ENCODE measurements at places on chromosomes 3 and 15. TPM values are rescaled to one million over a fixed set of nuclear protein-coding genes. Genes with fewer than 3 reads are reported as not detected.

CRYGS gene
- total RNA-seq, result 1.7 TPM

PDE8A gene
- total RNA-seq, result 26.8 TPM

PLEKHO2 gene
- 25.4 TPM for total RNA-seq

TXNRD3 gene
- not detected for total RNA-seq

AHSG gene
- total RNA-seq, result 1.2 TPM

PPIP5K1 gene
- total RNA-seq, result 36.5 TPM

DOCK3 gene
- not detected for total RNA-seq

ABI3BP gene
- total RNA-seq, result 0.10 TPM

LINGO1 gene
- not detected for total RNA-seq

DPPA4 gene
- total RNA-seq, result 0.40 TPM

FHIT gene
- 10.3 TPM for total RNA-seq

CLN6 gene
- total RNA-seq, result 63.5 TPM

PIERCE2 gene
- total RNA-seq, result not detected

GPR156 gene
- total RNA-seq, result 0.08 TPM

SCAMP5 gene
- 24.8 TPM for total RNA-seq

PDZRN3 gene
- total RNA-seq, result 0.19 TPM

TMEM212 gene
- total RNA-seq, result not detected

MUSTN1 gene
- total RNA-seq, result 1.2 TPM

RBPMS2 gene
- total RNA-seq, result 0.66 TPM

HRH1 gene
- total RNA-seq, result not detected

GOLGA8K gene
- total RNA-seq, result not detected

SLC24A5 gene
- total RNA-seq, result not detected

DUOX2 gene
- total RNA-seq, result 0.05 TPM

DYNLT2B gene
- total RNA-seq, result 21.9 TPM

EFHB gene
- not detected for total RNA-seq

CCR8 gene
- total RNA-seq, result 16.9 TPM

EPHB1 gene
- total RNA-seq, result 2.2 TPM

TRAK1 gene
- total RNA-seq, result 46.2 TPM

TMIE gene
- not detected for total RNA-seq

COL6A5 gene
- not detected for total RNA-seq

AGTR1 gene
- not detected for total RNA-seq

CACNA2D2 gene
- 0.11 TPM for total RNA-seq

MED12L gene
- total RNA-seq, result 0.03 TPM

ATP13A4 gene
- total RNA-seq, result 1.0 TPM

GHRL gene
- total RNA-seq, result 1.4 TPM

EIF4E3 gene
- 0.38 TPM for total RNA-seq

BCL6 gene
- 0.64 TPM for total RNA-seq

KATNBL1 gene
- total RNA-seq, result 31.3 TPM

PLA2G4B gene
- 3.1 TPM for total RNA-seq
